ENCODE measurements at places on chromosomes 7 and 10. TPM values are rescaled to one million over a fixed set of nuclear protein-coding genes. Genes with fewer than 3 reads are reported as not detected.

Gene P4HA1
- 196 TPM for total RNA-seq

Gene FEZF1
- not detected for total RNA-seq

Gene EXOSC1
- total RNA-seq, result 41.9 TPM

Gene CPXM2
- 43.8 TPM for total RNA-seq

Gene TAS2R41
- total RNA-seq, result 0.17 TPM

Gene PGAM2
- 0.17 TPM for total RNA-seq

Gene ZNF775
- total RNA-seq, result 10.6 TPM

Gene ABCB1
- total RNA-seq, result 10.5 TPM

Gene TMEM229A
- total RNA-seq, result not detected

Gene ITPRID1
- not detected for total RNA-seq

Gene ECHDC3
- total RNA-seq, result 15.1 TPM

Gene VPS37D
- total RNA-seq, result 6.4 TPM

Gene PKD2L1
- not detected for total RNA-seq

Gene CLCN1
- total RNA-seq, result not detected

Gene CSGALNACT2
- total RNA-seq, result 25.0 TPM

Gene HDAC9
- 5.2 TPM for total RNA-seq

Gene BUD31
- 101 TPM for total RNA-seq

Gene CCDC136
- total RNA-seq, result 11.1 TPM

Gene RASSF4
- 15.1 TPM for total RNA-seq

Gene TMEM139
- total RNA-seq, result 0.50 TPM

Gene PLAU
- 114 TPM for total RNA-seq

All from smooth muscle cell of trachea (primary cell).